A549 treated with CORT108297 at 1 μM for 4 hours (cell line): ENCODE measurements at places on chromosomes 16 and 17. TPM values are rescaled to one million over a fixed set of nuclear protein-coding genes. Genes with fewer than 3 reads are reported as not detected.

The CALB2 gene
- 5.0 to 7.7 TPM (median 5.9 TPM) in 5 replicates for total RNA-seq

The RHBDL1 gene
- 0.35 to 2.0 TPM (median 1.6 TPM) in 5 replicates for total RNA-seq

The C16orf46 gene
- 0.59 to 1.5 TPM (median 0.72 TPM) in 5 replicates for total RNA-seq

The MLKL gene
- total RNA-seq: 26.8 to 36.6 TPM (median 28.1 TPM) in 5 replicates

The UMOD gene
- total RNA-seq: not detected in 5 replicates

The CD300H gene
- 0.32 to 0.76 TPM (median 0.53 TPM) in 5 replicates for total RNA-seq

The KRTAP3-2 gene
- 0.20 to 0.42 TPM (median 0.34 TPM) in 5 replicates for total RNA-seq

The SPATA22 gene
- total RNA-seq: not detected in 5 replicates

The CDRT15 gene
- total RNA-seq: not detected in 5 replicates

The CD7 gene
- total RNA-seq: 0.05 to 0.15 TPM (median 0.10 TPM) in 4 of 5 replicates, not detected in the other

The PPP1R27 gene
- 0.10 to 0.43 TPM (median 0.17 TPM) in 4 of 5 replicates, not detected in the other for total RNA-seq

The SLC35G6 gene
- total RNA-seq: not detected in 5 replicates

The TBC1D3I gene
- total RNA-seq: 0.08 to 0.36 TPM (median 0.14 TPM) in 5 replicates

The MT1A gene
- 17.2 to 22.0 TPM (median 18.8 TPM) in 5 replicates for total RNA-seq

The ACSM5 gene
- total RNA-seq: 0.03 TPM in 1 of 5 replicates, not detected in the others

The PIMREG gene
- total RNA-seq: 35.0 to 53.2 TPM (median 46.2 TPM) in 5 replicates

The GCGR gene
- total RNA-seq: 0.17 to 0.50 TPM (median 0.23 TPM) in 5 replicates

The KRT24 gene
- total RNA-seq: not detected in 5 replicates
